RKO (cell line): ENCODE measurements at places on chromosomes 2 and 18.

GRCh38 chr2:200257570-200257969 is 48.9 kb upstream of the SPATS2L start:
- no peak for DNase-seq

DNA sequence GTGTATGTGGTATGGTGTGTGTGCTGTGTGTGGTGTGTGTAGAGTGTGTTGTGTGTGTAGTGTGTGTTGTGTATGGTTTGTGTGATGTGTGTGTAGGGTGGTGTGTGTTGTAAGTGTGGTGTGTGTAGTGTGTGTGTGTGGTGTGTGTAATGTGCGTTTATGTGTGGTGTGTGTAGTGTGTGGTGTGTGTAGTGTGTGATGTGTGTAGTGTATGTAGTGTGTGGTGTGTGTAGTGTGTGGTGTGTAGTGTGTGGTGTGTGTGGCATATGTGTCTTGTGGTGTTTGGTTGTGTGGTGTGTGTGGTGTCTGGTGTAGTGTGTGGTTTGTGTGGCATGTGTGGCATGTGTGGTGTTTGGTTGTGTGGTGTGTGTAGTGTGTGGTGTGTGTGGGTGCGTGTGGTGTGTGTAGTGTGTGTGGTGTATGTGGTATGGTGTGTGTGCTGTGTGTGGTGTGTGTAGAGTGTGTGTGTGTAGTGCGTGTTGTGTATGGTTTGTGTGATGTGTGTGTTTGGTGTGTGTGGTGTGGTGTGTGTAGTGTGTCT is 4.0 kb upstream of the RTP5 start:
- no peak for DNase-seq

GRCh38 chr2:191043438-191043837 is 29.5 kb upstream of the STAT1 start:
- DNase-seq, result no peak

- no peak for DNase-seq
These were observed 32.7 kb upstream of the SOCS6 start for GRCh38 chr18:70256184-70256583.

DNA sequence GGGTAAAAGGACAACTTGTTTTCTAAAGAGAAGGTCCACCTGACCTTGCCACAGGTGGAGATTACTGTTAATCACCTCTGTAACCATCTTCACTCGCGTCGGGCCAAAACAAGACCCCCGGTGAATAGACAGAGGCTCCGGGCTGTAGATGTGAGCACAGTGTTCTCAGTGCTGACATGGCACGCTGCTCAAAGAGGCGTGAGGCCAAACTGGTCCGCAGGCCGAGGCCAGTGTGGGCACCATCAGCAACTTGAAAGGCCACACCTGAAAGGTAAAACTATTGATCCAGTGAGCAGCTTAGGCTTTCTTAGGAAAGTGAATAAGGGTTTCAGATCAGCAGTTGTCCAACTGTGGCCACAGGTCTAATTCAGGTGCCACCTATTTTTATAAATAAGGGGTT is 75.1 kb downstream of the MYT1L start:
- DNase-seq, result no peak

GRCh38 chr2:188382107-188382506 is 90.4 kb downstream of the GULP1 start:
- no peak for DNase-seq

GRCh38 chr2:240023792-240024191 is 1.4 kb downstream of the NDUFA10 start:
- DNase-seq, result peak; percentile 27

DNA sequence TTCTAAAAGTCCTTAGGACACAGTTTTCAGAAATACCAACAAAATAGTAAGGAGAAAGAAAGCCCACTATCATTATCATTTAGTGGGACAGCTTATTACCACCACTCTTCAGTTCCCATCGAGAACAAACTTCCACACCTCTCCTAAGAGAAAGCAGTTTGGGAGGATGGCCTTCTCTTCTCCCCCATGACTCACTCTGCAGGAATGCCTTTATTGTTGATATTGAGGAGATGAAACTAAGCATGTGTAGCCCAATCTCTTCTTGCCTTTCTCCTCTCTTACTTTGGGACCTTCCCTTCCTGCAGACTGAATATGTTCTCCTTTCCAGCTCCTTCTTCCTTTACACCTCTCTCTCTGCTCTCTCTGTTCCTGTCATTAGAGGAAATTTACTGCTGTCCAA is 30.0 kb upstream of the ERMN start:
- no peak for DNase-seq

DNA sequence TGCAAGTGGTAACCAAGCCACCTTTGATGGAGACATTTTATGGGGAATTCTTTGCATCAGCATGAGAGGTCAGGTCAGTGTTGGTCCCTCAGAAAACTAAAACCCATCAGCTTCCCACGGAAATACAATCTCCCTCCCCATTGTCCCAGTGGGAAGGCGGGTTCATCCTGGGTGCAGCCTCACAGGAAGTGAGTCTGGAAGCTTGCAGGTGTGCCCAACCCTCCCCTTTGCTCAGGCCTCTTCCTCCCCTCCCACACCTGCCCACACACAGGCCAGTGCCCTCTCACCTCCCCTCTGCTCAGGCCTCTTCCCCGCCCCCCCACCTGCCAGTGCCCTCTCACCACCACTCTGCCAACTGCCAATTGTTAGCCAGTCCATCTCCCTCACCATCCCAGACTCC is 166.8 kb upstream of the RAB6C start:
- DNase-seq, result no peak

DNA sequence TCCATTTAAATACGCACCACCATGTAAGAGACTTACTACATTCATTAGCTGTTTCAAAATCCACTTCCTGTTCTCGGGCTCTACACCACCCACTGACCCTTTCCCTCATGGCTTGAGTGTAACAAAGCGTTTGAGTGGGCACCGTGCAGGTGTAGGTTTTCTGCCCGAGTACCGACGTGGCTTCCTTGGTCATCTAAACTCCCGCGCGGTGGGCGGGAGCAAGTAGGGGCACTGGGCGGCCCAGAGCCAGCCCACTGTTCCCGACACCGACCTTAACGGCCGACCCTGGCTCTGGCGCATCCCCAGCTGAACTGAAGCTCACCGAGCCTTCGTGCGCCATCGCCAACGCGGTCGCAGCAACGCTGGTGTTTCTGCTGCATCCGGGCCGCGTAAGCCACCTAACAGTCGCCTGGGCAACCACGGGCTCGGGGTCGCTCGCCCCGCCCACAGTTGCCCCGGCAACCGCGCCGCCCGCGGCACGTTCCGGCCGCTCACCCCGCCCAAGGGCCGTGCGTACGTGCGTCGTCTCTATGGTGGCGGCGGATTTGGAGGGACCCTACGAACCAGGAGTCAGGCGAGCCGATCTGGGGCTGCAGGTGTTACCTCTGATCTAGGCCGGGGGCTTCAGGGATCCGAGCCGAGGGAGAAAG is at the start of the genes C2orf81 and WDR54:
TSS of gene C2orf81 (minus strand) at position 399 of the 650 bp plus-strand sequence. CDS start at position 340, 59 bp downstream.
TSS of gene WDR54 (plus strand) at position 510 of the 650 bp plus-strand sequence. CDS start 424 bp downstream, outside the sequence.
- DNase-seq, result peak; percentile 94

DNA sequence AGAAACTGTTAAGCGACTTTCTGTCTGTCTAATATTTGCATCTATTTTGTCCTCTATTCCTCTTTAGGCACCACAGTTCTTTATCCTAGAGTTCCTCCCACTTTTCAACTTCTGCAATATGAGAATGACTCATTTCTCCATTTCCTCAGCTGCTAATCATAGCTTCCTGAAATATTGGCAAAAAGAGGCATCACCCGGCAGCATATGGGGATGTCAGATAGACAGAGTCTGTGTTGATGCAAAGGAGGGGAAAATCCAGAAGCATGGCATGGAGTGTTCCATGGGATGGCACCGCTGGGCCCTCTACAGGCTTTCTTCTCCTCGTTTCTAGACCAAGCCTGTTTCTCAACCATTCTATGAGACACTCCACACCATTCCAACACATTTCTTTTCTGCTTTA is 93.4 kb downstream of the DOCK10 start:
- no peak for DNase-seq

GRCh38 chr2:176414641-176415040 is 145.4 kb downstream of the MTX2 start:
- DNase-seq, result no peak

GRCh38 chr2:96315400-96316071 is 9.6 kb upstream of the ITPRIPL1 start:
- DNase-seq, result peak; percentile 36

DNA sequence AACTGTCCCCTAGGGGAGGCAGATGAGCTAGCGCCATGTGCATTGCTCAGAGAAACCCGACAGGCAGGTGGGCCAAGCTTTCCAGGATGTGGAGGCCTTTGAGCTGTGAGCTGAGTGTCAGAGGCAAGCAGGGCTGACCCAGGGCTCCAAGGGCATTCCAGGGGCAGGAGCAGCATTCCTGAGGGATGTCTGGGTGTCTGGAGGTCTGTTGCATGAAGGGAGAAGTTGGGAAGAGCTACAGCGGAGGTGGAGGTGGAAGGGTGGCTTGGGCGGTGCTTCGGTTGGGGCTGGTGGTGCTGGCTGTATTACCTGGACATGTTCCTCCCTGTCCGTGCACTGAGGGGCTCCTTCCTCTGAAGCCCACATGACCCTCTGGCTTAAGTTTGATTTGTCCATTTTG is 102.8 kb downstream of the RNF144A start:
- no peak for DNase-seq

GRCh38 chr2:80117401-80117800 is 187.2 kb downstream of the LRRTM1 start:
- DNase-seq, result no peak

GRCh38 chr2:1611886-1612285 is 132.4 kb downstream of the PXDN start:
- DNase-seq, result no peak

- no peak for DNase-seq
These were observed 25.8 kb downstream of the PKP4 start for GRCh38 chr2:158482594-158482993.

DNA sequence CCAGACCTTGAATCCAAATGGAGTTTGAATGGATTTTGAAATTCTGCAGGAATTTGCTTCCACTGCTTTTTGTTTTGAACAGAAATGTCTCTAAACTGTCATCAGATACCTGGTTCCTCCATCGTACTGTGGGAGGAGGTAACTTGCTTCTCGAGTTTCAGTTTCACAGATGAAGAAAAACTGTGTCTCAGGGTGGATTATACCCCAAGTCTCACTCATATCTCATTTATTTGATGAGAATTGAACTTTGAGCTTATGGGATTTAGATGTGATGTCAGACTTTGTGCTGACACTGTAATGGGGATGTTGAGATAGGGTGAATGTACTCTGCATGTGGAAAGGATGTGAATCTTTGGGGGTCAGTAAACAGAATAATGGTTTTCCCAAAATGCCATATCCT is 107.5 kb downstream of the GORASP2 start:
- DNase-seq, result no peak

DNA sequence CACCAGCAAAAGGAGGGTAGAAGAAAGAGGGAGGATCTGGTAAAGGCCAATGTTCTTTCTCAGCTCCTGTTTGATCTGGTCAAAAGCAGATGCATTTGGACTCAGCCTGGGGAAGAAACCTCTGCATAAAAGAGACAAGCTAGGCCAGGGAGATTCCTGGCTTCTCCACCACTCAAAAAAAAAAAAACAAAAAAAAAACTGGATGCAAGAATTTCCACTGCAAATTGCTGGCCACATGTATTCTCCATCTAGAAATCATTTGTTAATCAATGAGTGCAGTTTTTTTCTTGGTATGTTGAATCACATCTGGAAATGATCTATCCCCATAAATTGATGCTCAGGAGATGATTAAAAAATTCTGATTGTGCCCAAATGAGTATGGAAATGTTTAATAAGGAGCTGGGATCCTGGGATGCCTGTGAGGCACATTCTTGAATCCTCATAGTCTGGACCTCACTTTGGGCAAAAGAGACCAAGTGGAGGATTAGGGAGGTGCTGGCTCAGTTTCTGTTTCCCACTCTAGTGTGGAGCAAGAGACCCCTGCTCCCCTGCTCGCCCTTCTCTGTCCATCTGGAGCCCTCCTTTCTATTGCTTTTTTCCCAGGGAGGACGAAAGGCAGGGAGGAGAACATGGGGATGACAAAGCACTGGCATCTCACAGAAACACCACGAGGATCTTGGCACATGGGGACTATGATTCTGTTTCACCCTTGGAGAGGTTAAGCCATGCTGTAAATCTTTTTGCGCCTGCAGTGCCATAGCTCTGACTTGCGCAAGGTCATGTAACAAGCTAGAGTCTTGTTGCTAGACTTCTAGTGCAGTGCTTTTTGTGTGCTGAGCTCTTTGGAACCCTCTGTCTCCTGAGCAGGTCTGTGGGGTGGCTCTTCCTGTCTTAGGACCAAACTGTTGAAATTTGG is 57.6 kb downstream of the APOB start:
- DNase-seq, result no peak

- no peak for DNase-seq
These were observed 365.3 kb downstream of the ERBB4 start for GRCh38 chr2:212173331-212173730.

DNA sequence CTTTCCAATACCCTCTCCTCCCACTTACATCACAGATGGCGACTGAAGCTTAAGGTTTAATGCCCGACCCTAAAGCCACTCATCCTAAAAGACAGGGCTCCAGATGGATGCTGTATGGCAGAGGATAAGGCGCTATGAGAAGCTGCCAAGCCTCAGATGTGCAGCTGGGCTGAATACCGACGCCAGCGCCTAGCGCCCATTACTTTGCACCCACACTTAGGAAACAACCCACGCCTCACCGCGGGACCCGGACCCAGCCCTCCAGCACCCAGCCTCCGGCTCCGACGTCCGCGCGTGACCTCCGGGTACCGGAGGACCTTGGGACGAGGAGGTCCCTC is 335 bp downstream of the TRAK2 start:
- peak; percentile 45 for DNase-seq

DNA sequence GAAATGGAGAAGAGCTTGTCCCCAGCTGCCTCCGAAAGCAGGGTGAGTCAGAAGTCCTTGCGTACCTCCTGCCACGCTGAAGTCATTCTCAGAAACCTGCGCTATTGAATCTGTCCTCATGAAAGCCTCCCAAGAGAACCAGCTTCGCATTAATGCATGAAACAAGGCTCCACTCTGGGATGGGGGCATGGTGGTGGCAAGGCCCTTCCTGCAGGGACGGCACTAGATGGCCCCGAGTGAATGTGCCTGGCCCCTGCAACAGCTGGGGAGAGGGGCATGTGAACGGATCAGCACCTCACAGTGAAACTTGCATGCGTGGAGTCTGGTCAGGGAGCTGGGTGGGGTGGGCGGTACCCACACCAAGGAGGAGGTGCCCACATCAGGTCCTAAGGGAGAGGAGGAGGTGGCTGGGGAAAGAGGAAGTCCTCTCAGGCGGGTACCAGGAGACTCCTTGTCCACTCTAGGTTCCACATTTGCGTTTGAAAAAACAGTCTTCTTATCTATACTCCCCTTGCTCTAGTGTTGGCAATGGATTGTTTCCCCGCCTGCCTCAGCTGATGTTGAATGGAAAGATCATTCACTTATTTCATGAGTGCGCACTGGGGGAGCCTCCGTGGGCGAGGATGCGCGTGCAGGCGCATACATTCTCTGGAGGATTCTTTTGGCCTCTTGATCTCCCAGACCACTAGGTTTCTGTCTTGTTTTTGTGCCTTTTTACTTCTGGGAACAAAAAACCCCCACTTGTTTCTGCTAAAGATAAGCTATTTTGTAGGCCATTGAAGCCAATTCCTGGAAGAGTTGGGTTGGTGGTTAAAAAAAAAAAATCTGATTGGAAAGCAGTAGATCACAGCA is 104.7 kb downstream of the KLHL29 start:
- no peak for DNase-seq

GRCh38 chr18:8776013-8776943 is 70.9 kb downstream of the MTCL1 start:
- DNase-seq, result no peak

- DNase-seq, result no peak
These were observed 4.8 kb downstream of the MEX3C start for GRCh38 chr18:51192696-51193095.
